HAP-1 (cell line): ENCODE measurements at places on chromosomes 2 and 18.

DNA sequence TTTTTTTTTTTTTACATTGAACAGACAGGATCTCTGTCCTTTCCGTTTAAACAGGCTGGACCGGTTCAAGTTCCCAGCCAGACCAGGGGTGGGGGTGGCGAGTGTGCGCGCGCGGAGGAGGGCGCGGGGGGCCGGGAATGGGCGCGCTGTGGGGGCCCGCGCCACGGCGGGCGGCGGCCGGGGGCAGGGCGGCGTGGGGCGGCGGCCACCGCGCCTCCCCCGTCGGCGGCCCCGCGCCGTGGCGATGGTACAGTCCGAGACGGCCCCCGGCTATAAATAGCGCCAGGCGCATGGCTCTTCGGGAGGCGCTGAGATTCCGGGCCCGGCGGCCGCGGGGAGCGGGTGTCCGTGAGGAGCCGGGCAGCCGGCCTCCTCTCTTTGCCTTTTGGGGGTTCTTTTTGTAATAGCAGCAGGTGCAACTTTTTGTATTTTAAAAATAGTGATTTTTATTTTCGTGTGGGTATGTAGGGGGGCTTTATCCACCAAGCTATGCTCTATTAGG lies 430 bp upstream of the CELF4 start:
- peak; percentile 12 for DNase-seq

DNA sequence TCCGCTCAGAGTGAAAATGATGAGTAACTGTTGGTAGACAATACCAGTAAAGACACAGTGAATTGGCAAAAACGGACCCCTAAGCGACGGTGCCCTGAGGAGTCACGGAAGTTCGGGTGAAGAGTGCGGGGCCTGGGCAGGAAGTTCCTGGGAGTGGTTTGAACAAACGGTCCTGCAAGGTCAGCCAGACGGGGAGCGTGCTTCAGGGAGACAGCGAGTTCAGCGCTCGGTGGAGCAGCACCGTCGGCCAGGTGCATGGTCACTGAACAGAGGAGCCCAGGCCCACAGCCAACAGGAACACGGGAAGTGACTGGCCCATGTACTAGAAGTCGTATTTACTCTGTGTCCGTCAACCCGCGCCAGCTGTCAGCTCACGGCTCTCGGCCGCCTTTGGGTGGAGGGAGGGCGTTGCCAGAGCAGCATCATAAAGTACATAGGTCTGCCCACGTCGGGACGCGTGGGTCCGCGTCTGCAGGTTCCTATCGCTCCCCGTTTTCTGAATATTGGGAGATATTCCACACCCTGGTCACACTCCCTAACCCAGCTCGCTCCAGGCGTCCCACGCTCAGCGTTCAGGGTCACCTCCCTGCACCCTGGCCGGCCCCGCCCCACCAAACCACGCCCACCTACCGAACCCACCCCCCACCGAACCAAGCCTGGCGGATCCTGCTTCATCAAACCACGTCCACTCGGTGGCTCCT lies 75.6 kb upstream of the UXS1 start:
- DNase-seq = no peak

- DNase-seq = no peak
Measured at GRCh38 chr18:48335829-48336228, 73.4 kb downstream of the ZBTB7C start.

- no peak for DNase-seq
Measured at GRCh38 chr2:205646680-205647079, 35.6 kb upstream of the NRP2 start.

DNA sequence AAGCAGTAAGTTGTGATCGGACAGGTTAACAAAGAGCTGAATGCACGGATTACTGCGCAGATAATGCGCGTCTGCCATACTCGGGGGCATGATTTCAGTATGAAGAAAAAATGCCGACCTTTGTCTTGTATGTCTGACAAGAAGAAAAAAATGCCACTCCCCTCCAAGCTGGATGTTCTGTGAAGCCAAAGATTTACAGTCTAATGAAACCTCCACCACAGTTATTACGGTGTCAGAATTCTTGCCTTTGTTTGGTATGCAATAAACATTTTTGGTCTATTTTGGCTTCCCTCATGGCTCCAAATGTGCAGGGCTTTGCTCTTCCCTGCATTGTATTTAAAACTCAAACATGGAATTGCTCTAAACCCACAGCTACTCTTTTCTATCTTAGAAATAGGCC lies 72.2 kb upstream of the THUMPD2 start:
- DNase-seq = peak; percentile 99

DNA sequence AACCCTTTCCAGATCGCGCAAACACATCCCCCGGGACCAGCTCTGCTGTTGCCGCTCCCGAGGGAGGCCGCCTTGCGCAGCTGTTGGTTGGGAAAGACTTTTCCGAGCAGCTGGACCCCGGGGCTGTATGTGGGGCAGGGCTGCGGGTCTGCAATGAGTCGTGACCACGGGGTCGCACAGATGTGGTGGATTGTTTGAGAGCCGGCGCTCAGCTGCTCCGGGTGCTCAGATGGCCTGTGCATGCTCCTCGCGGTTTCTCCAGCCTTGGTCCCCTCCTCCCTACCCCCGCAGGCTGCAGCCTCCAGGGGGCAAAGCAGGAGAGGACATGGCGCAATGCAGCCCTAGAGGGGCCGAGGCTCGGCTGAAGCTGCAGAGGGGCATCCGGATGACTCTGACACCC lies 105.2 kb upstream of the OTOS start:
- DNase-seq = no peak

DNA sequence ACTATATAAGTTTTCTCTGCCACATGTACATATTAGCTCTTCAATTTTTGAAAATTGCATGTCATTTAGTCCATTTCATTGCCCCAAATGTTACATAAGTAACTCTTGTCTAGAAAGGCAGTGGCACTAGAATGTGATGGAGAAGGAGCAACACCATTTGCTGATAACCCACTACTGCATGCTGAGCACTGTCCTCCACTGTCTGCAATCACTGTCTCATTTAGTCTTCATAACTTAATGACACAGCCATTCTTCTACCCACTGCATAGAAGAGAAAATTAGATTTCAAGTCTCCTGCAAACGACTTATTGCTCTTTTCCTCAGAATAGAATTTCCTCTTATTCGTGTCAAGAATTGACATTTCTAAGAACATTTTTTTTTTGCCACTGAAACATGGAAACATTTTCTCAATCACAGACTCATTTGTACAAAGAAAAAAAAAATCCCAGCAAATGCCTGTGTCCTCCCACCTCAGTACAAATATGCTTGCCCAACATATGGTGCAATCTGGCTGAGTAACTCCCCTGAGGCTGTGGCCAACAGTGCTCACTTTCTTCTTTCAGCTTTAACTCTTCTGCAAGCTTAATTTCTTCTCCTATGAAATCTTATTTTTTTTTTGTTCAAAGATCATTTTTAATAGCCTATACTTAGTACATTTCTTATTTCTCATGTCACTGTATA lies 768.6 kb upstream of the HS6ST1 start:
- DNase-seq = no peak

GRCh38 chr2:105376789-105377240 lies 22.0 kb downstream of the FHL2 start:
- no peak for DNase-seq

DNA sequence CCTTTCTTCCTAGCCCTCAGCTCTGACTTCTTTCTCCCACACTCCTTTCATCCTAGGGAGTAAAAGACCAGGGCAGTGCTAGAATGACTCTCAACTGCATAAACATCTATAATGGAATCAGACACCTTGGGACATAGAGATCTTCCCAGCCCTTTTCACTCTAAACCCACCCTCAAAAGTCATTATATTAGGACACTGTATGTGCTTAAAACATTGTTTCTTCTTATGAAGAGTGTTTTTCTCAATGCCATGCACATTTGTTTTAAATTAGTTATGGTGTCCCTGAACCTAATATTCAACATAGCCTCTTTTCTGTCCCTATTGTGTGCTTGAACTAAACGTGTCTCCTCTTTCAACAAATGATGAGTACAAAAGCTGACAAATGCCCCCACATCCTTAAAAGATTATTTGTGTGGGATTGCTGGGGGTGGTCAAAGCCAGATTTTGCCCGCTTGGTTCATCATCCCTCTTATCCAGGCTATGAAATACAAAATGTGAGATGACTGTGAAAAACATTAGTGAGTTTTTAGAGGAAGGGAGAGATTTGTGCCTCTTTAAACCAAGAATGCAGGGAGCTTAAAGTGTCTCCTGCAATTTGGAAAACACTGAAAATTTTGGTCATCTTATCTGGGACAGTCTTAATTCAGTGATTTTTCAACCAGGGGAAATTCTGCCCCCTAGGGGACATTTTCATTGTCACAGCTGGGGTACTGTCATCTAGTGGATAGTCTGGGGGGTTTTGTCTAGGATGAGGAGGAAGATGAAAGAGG lies 29.0 kb downstream of the SERPINB5 start:
- DNase-seq = peak; percentile 22

GRCh38 chr2:95281786-95282185 lies 7.5 kb downstream of the PROM2 start:
- DNase-seq = no peak

DNA sequence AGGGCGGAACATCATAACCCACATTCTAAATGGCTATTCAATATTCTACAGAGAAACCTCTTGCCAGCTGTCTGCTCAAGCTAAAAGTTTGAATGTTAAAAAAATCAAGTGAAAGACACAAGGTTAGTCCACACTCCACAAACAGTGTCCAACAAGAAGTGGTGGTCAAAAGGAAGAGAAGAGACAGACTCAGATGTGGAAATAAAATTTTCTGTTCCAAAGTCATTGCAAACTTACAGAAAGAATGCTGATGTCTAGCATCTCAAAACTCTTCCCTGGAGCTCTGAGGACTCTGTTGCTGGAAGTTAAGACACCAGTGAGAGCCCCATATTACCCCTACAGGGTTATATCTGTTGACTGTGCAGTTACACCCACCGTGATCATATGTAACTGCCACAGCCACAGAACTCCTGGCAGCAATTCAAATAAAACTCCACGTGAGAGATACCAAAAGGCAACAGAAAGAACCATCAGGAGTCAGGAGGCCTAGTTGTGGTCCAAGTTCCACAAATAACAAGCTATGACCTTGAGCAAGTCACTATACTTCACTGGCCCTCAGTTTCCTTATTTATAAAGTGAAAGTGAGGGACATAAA lies 60.9 kb downstream of the AAK1 start:
- DNase-seq = no peak

DNA sequence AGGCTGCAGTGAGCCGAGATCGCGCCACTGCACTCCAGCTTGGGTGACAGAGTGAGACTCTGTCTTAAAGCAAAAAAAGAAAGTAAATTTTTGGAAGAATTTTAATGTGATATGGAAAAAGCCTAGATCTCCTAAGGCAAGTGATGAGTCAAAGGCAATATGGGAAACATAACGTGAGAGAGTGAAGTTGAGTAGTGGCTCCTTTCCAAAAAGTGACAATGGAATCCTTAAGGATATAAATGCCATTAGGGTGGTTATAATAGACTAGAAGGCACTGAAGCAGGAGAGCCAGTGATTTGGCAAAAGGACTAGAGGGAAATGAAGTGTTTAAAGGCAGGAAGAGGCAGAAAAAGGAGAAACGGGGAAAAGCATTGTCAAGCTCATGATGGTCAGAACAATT lies 25.6 kb downstream of the ARHGAP28 start:
- DNase-seq = no peak

DNA sequence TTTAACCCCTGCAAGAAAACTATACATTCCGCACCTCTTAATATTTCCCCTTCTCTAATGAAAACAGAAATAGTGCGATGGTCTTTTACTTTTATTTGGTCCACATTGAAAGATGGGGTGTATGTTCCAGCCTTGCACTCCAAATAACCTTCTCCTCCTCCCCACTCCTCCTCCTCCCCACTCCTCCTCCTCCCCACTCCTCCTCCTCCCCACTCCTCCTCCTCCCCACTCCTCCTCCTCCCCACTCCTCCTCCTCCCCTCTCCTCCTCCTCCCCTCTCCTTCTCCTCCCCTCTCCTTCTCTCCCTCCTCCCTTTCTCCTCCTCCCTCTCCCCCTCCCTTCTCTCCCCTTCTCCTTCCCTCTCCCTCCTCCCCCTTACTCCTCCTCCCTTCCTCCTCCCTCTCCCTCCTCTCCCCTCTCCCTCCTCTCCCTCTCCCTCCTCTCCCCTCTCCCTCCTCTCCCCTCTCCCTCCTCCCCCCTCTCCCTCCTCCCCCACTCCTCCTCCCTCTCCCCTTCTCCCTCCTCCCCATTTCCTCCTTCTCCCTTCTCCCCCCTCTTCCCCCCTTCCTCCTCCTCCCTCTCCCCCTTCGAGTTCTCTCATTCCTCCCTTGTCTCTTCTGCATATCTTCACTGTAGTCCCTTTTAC lies 70.4 kb downstream of the ZNF532 start:
- DNase-seq = no peak
